ENCODE measurements at places on chromosomes 12 and 14.

GRCh38 chr12:98291828-98292227 is 223.6 kb upstream of the TMPO start:
- no peak for DNase-seq

DNA sequence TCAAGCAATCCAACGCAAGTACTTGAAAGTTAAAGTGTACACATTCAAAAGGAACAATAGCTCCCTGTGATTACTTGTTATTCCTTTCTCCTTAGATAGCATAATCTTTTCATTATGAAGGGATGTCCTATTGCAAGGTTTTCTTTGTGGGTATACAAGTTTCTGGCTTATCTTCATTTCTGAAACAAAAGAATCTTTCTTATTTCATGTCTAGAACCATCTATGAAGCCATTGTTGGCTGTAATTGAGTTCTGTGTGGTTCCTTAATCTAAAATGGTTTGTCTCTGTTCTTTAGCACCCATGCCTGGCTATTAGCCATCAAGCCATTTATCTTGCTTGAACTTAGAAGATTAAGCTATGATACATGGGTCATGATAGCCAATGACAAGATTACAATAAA is 95.0 kb downstream of the VEZT start:
- no peak for DNase-seq

GRCh38 chr14:91149462-91149861 is 35.6 kb downstream of the DGLUCY start:
- no peak for DNase-seq

DNA sequence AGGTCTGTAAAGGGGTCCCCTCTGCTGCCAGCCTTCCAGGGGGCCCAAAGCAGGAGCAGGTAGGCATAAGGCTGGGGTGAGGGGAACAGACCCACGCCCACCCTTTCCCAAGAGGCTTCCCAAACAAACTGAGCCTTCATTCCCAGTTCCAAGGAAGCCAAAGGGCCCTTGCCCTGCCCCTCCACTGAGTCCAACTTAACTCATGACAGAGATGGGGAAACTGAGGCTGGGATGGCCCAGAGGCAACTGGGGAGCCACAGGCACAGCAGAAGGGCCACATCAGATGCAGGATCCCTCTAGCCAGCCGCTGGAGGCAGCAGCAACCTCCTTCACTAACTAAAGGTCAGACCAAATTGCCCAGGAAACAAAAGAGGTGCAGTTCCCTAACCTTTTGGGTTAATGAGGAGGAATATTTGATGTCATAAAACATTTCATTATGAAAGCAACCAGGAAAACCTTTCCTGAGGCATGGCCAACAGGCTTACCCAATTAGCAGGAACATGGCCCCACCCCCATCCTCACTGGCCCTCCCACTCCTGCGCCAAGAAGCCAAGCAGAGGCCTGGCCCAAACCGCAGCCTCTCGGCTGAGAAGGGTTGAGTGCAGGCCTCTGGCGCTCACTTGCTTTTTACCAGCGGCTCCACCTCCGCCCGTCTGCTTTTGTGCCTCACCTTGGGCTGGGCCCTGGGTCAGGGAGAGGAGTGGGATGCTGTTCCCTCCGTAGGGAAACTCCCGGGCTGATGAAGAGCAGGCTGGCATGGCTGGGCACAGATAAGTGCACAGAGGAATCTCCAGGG is 293.5 kb upstream of the RTL1 start:
- DNase-seq = no peak

DNA sequence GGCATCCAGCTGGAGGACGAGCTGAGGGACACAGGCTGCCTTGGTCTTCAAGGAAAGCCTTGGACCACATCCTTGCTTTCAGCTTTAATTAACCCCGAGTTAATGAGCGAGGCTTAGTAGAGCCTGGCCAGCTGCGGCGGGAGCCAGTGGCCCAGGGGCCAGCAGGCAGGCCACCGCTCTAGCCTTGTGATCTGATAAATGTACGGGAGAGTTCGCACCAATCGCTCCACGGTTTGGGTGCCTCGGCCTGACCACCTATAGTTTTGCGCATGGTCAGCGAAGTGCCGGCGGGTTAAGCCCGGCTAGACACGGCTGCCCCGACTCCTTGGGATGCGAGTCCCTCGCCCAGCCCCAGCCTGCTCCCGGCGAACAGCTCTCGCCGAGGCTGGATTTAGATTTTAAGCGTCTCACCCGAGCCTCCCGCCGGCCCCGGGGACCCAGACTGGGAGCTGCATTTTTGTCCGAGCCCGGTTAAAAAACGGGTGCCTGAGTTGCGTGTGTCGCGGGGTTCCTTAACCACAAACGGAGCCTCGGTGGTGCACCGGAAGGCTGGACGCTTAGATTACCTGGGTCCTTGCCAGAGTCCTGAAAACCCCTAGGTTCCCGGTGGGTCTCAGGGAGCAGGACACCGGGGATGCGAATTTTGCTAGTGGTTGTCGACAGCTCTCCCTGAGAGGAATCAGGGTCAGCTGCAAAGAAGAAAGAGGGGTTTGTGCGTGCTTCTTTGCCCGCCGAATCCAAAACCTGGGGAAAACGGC is 2.9 kb upstream of the HOXC12 start:
- DNase-seq = no peak

DNA sequence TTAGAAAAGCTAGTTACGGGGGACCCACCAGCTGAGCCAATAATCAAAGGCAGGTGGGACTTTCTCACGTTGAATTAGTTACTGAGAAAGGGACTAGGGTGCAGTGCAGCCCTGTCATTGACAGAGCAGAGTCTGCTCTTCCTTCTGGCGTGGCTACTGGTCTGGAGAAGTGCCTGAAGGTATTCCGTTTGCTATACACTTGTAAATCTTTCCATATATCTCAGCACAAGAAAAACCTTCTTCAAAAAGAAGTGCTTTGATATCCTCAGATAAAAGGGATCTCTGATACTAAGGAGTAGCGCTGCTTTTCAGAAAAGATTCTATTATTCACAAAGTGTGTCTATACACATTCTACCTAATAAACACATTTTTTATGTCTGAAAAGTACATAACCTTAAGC is 91.5 kb downstream of the KCNK10 start:
- no peak for DNase-seq

DNA sequence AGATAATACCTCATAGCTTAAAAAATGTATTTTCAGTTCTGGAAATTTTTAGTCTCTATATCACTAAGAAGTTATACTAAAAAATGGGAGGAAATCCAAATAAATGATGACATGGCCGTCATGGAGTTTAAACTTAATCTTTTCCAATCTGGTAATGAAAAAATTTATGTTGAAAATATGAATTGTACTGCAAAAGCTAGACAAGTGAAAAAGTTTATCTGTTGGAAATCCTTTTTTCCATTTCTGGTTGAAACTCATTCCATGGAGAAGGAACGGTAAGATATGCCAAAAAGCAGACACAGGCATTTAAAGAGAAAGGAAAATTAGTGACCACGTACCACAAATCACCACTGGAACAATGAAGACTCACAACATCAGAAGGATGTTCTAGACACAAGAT is 314.2 kb upstream of the PRICKLE1 start:
- no peak for DNase-seq

DNA sequence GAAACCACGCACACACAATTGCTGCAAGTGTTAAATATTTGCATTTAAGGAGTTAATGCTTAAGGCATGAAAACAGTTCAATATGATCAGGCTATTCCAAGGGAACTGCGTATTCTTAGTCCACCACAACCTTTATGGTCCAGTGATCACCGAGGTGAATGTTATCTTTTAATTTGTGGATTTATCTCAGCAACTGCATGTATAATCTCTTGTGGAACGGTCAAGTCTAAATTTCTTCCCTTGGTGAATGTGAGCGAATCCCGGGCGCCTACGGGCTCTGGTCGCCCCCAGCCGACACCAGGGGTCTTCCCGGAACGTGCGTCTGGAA is 999 bp upstream of the AK7 start:
- no peak for DNase-seq

- no peak for DNase-seq
Observed at GRCh38 chr12:22658214-22658613, 33.2 kb downstream of the ETNK1 start.

- DNase-seq = no peak
Observed at GRCh38 chr14:32757568-32757967, 181.1 kb upstream of the NPAS3 start.

DNA sequence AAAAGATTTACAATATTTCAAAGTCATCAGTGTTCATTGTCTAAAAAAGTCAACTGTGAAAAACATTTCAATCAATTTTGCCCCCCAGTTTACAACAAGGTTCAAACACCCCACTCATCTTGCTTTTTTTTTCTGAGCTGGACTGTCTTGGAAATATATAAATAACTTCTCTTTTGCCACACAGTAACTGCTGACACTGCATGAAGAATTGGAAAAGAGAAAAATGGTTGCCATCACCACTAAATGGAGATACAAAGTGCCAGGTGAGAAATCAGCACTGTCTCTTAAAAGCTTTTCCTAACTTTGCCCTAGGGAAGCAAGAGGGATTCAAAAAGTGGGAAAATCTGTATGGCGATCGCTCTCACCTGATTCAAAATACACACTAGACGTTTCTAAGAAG is 101.4 kb downstream of the TRAFD1 start:
- no peak for DNase-seq
